ENCODE measurements at places on chromosomes 6 and 20. TPM values are rescaled to one million over a fixed set of nuclear protein-coding genes. Genes with fewer than 3 reads are reported as not detected.
A peak's percentile ranks its signal among the peaks of the same experiment; 100 is the strongest.

DNA sequence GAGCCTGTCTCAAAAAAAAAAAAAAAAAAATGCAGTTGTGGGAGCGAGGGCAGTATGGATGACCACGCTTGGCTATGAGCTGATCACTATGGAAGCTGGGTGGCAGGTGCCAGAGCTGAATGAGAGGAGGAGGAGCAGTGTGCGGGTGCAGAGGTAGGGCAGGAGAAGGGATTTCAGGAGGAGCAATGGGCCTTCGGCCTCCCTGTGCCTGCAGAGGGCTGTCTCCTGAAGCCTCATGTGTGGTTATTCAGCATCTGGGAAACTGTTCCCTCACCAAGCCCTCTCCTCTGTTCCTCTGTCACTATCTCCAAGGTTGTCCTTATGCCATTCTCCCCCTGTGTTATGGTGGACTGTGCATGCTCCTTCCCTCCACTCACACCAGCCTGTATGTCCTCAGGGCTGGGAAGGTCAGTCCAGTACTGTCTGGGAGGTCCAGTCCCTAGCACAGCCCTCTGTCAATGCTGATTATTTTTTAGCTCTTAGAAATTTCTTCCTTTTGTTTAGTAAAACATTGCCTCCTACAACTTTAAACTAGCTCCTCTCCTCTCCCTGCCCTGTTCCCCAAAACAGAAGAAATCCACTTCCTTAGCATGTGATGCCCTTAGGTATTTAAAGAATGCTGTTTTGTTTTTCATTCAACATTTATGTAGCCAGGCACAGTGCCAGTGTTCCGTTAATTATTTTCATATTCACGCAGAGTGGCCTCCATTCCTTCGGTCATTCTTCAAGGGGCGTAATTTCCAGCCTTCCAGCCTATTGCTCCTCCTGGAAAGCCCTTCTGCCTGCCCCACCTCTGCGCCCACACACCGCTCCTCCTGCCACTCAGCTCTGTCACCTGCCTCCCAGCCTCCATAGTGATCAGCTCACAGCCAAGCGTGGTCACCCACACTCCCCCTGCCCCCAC, 48.9 kb downstream of the CNBD2 start:
- no peaks in the 10 kb centered on the region for H3K27me3 ChIP-seq
- H3K27ac ChIP-seq, result peak overlapping the region; percentile 66
- H3K4me1 ChIP-seq, result peaks cover 21% of the 10 kb centered on the region
- H3K4me3 ChIP-seq, result no peak overlapping the region
- peak; percentile 88 for ATAC-seq

DNA sequence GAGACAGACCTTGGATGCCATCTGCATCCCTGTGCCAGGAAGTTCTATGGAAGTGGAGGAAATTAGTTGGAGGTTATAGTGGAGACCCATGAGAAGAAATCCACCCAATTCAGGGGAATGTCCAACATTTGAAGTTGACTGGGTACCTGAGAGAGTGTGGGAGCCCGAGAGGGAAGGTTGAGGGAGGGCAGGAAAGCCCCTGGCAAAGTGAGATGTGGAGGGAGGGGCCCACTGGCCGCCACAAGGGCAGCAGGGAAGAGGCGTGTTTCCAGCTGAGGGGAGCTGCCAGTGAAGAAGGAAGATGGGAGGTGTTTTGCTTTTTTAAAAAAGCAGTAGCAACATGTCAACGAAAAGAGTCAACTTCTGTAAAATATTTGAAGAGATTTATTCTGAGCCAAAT, 16.3 kb upstream of the SERPINB9 start:
- no peak overlapping the region for H3K4me3 ChIP-seq
- no peaks in the 10 kb centered on the region for H3K27me3 ChIP-seq
- no peaks in the 10 kb centered on the region for H3K4me1 ChIP-seq
- H3K27ac ChIP-seq, result no peak overlapping the region
- no peaks in the 10 kb centered on the region for H3K36me3 ChIP-seq

Gene CGAS
- total RNA-seq, result 4.0 TPM

DNA sequence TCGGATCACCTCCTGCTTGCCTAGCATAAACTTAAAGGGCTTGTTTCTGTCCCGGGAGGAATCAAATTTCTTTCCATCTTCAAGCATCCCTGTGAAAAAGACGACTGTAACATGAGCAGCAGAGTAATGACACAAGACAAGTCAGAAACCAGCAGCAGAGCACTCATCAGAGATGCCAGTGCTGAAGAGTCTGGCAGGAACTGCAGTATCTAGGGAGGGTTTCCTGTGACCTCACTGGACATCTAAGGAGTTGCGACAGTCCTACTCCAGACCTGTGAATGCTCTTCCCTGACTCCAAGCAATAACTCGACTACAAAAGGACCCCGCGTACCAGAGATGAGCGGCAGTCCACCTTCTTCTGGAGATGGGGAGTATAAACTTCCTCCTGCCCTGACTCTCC, 17.3 kb downstream of the FKBP1A start:
- H3K36me3 ChIP-seq, result no peaks in the 10 kb centered on the region
- H3K4me1 ChIP-seq, result peaks cover 11% of the 10 kb centered on the region
- no peaks in the 10 kb centered on the region for H3K27me3 ChIP-seq

DNA sequence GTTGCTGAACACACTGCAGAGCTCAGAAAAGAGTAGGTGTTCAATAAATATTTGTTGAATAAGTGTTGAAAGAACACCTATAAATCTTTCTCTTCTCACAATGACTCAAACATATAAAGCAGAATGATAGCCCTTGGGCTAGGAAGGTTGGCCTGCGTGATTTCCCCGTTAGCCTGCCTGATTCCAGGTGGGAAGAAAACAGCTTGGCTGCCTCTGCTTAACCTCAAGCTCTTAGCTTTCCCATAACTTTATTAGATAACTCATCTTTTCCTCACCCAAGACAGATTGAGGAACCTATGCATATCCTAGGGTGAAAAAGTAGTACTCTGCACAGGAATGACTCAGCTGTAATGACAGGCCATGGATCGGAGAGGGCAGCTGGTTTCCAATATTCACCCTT, 300.3 kb upstream of the ID4 start:
- no peak overlapping the region for H3K4me3 ChIP-seq
- H3K27me3 ChIP-seq, result no peaks in the 10 kb centered on the region
- no peak for ATAC-seq
- peaks cover 24% of the 10 kb centered on the region for H3K4me1 ChIP-seq

Gene YWHAB
- 129 TPM for total RNA-seq

GRCh38 chr6:79375635-79376337, 141.3 kb upstream of the HMGN3 start:
- no peak for ATAC-seq
- H3K4me3 ChIP-seq, result no peak overlapping the region
- no peaks in the 10 kb centered on the region for H3K27me3 ChIP-seq
- no peaks in the 10 kb centered on the region for H3K4me1 ChIP-seq
- no peaks in the 10 kb centered on the region for H3K36me3 ChIP-seq

Gene IGF2R
- total RNA-seq, result 53.5 TPM

Gene EMILIN3
- total RNA-seq, result 2.4 TPM

Gene DEFB121
- total RNA-seq, result not detected

GRCh38 chr6:108348655-108349349, 53.9 kb downstream of the AFG1L start:
- ATAC-seq, result no peak
- H3K36me3 ChIP-seq, result no peaks in the 10 kb centered on the region
- H3K4me3 ChIP-seq, result no peak overlapping the region
- no peak overlapping the region for H3K27ac ChIP-seq
- no peaks in the 10 kb centered on the region for H3K27me3 ChIP-seq

DNA sequence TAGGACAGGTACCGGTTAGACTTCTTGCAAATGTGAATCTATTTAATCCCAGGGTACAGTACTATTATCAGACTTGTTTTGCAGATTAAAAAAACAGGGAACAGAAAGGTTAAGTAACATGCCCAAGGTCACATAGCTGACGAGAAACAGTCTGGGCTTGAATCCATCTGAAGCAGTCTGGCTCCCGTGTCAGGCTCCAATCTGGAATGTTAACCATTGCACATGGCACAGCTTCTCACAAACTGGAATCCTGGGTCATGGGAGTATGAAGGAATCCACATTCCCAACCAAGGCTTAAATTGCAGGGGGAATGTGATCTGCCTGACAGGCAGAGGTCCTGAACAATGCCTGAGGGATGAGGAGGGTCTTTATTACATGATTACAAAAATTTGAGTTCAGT, 187.5 kb upstream of the SPTLC3 start:
- no peaks in the 10 kb centered on the region for H3K36me3 ChIP-seq
- H3K4me3 ChIP-seq, result no peak overlapping the region
- no peak for ATAC-seq
- H3K27me3 ChIP-seq, result no peaks in the 10 kb centered on the region
- no peak overlapping the region for H3K27ac ChIP-seq

DNA sequence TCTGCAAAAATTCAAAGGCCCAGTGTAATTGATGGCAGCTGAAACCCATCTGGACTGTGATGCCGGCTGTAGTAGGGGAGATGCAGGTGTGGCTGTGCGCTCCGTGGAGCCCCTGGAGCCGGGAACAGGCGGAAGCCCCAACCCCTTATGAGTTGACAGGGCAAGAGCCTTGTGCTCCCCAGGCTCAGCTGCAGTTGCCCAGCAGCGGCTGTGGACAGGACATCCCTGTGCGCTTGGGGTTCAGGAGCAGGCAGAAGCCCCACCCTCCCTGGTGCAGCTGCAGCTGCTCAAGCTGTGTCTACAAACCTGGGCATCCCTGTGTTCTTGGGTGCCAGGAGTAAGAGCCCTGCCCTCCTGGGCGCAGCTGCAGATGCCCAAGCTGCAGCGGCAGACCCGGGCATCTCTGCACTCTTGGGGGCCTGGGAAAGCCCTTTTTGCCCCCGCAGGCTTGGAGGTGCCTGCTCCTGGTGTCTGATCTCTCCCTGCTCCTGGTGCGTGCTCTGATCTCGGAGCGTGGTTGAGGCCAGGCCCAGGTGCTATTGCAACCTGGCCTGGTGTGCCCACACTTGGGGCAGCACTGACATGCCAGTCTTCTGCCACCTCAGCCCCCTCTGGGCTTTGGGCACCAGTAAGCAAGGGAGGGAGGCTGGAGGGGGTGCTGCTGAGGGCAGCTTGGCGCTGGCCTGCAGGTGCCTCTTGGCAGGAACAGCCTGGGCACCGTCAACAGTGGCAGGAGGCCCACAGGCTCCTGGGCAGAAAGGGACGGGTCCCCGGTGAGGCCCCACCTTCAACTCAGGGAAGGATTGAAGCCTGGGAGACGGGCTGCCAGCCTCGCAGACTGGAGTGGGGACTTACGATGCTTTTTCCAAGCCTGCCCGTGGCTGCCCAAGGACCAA, 30.3 kb downstream of the OR2J2 start:
- no peaks in the 10 kb centered on the region for H3K27me3 ChIP-seq
- no peaks in the 10 kb centered on the region for H3K4me1 ChIP-seq
- H3K36me3 ChIP-seq, result no peaks in the 10 kb centered on the region

Gene UFL1
- total RNA-seq, result 36.4 TPM

DNA sequence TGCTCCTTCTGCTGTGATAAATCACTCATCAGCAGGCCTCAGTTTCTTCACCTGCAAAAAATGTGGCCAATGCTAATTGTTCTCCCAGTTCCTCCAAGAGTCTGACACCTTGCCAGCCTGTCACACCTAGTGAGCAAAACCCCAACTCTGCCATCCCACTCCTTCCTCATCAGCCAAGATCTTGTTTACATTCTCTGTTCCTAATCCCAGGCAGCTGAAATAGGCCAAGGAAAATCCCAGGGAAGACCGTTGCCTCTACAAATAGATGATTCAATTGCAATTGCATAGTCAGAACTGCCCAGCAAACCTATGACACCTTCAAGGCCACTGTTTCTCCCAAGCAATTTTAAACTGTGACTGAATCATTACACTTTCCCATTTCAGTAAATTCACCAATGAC, 78.7 kb downstream of the GMDS start:
- H3K27me3 ChIP-seq, result no peaks in the 10 kb centered on the region
- peaks cover 5% of the 10 kb centered on the region for H3K4me1 ChIP-seq
- no peaks in the 10 kb centered on the region for H3K36me3 ChIP-seq
- no peak overlapping the region for H3K27ac ChIP-seq
- ATAC-seq, result no peak

DNA sequence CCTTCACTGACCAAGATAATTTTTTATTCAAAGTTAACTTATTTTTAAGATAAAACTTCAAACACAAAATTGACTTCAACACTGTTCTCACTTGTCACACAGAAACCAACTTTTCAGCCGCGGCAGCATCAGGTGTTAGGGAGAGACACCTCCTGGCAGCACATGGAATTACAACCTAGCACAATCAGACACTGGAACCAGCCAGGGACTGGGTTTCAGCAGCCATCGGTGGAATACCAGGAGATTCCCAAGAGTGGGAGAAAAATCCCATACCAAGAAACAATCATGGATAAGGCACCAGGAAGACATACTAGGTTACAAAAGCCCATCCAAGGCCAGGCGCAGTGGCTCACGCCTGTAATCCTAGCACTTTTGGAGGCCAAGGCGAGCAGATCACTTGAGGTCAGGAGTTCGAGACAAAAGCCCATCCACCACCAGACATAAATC, 70.0 kb downstream of the SNX5 start:
- H3K4me1 ChIP-seq, result peaks cover 15% of the 10 kb centered on the region
- H3K36me3 ChIP-seq, result no peaks in the 10 kb centered on the region
- no peak overlapping the region for H3K4me3 ChIP-seq
- H3K27ac ChIP-seq, result no peak overlapping the region

DNA sequence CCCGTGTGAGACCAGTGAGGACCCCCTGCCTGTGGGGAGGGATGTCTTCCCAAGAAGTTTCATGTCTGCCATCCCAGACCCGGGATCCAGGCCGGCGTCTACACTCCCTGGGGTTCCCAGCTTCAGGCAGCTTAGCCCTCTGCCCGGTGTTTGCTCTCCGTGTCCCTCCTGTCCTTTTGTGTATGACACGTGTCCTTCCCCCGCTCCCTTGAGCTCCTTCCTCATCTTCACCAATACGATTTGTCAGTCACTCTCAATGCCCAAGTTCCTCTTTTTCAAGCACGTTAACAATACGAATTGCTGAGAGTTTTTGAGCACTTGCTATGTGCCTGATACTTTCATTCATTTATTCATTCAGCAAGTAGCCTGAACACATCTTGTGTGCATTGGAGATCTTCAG, 115.6 kb upstream of the PTPN1 start:
- H3K36me3 ChIP-seq, result no peaks in the 10 kb centered on the region
- H3K27ac ChIP-seq, result peak overlapping the region; percentile 62
- H3K4me3 ChIP-seq, result no peak overlapping the region
- ATAC-seq, result no peak
- H3K4me1 ChIP-seq, result no peaks in the 10 kb centered on the region
- H3K27me3 ChIP-seq, result no peaks in the 10 kb centered on the region

- no peak overlapping the region for H3K4me3 ChIP-seq
- no peaks in the 10 kb centered on the region for H3K27me3 ChIP-seq
- ATAC-seq, result no peak
- H3K36me3 ChIP-seq, result no peaks in the 10 kb centered on the region
Observed at GRCh38 chr20:64005394-64005793, 24.5 kb downstream of the PRPF6 start.

GRCh38 chr20:23564927-23565326, 3.4 kb downstream of the CST9L start:
- no peak for ATAC-seq
- H3K27me3 ChIP-seq, result no peaks in the 10 kb centered on the region
- no peak overlapping the region for H3K27ac ChIP-seq
- no peaks in the 10 kb centered on the region for H3K4me1 ChIP-seq
- H3K4me3 ChIP-seq, result no peak overlapping the region

DNA sequence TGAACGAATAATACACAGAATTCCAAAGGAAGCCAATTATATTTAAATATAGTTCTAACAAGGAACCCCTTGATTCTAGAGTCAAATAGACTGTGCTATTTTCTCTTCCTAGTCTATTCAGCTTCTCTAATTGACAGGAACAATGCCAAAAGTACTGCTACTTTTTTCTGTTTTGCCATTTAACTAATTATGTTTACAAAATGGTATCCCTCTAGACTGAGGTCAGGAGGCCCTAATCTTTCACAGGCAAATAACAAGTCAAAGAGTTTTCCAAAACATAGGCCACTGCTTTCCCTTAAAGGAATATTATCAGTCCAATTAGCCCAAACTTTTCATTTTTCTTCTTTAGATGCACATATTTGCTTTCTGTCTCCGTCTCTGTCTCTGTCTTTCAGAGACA, 539.3 kb downstream of the RFPL4B start:
- no peaks in the 10 kb centered on the region for H3K27me3 ChIP-seq
- ATAC-seq, result no peak
- H3K27ac ChIP-seq, result no peak overlapping the region
- H3K36me3 ChIP-seq, result no peaks in the 10 kb centered on the region
- no peak overlapping the region for H3K4me3 ChIP-seq

Measured in gastroesophageal sphincter (tissue), 4 donors.